ENCODE measurements at places on chromosomes 2 and 18.

- no peak for DNase-seq
Measured at GRCh38 chr2:127706215-127706990, 5.1 kb downstream of the SFT2D3 start.

DNA sequence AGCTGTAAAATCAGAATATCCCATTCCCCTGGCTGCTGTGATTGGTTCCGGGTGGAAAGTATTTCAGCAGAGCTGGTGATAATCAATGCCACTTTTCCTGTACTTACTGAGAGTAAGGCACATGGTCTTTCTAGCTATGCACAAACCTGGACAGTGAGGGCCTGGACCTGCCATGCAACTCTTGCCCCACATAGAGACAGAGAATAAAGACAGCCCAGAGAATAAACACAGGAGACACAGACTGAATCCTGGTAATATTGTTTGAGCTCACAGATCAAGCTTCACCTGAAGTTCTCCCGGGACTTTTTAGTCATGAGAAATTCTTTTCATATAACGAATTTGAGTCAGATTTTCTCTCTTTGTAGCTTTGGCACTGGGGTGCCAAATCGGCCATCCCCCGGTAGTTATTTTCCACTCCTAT, 81.9 kb downstream of the ACAA2 start:
- DNase-seq, result no peak

DNA sequence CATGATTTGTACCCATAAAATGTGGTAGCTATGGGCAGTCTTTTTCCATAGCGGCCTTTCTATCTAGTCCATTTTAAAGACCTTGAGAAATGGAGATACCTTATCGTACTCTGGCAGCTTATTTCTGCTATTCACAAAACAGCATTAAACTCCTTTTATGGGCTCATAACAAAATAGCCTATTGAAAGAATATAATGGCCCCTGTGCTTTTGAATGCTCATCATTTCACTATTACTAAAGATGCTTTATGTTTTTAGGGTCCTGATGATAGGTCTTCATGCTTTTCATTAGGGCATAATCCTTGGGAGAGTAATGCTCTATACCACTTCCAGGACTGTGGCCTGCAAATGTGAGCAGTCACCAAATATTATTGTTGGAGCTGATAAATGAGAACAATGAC, 7.3 kb upstream of the TMEM178A start:
- DNase-seq, result no peak

DNA sequence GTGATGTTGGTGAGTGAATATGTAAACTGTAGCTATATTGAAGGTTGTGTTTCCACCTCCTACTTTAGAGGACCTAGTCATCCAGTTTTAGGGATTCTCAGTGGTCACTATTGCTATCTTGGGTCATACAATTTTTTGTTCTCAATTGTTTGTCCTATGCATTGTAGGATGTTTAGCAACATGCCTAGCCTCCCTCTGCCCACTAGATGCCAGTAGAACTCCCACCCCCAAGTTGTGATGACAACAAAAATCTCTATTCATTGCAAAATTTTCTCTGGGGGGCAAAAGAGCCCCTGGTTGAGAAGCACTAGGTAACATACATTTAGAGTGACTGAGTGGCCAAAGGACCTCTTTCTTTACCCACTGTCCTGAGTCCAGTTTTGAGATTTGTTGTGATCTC, 87.3 kb downstream of the LRRTM4 start:
- DNase-seq, result no peak

DNA sequence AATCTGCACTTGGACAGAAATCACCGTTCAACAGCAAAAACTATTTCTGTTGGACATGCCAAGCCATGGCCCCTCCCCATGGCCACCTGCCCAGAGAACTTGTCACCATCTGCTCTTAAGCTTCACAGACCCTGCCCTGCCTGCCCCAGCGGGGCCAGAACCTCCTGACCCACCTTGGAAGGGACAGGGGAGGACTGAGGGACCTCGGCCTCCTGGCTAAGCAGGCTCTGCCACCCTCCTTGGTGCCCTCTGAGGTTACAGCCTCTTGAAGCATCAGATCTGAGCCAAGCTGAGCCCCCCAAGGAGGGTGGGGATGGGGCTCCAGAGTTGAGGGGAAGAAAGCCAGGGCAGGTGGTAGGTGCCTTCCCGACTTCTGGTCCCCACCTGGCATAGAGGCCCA, 6.5 kb downstream of the TEX261 start:
- DNase-seq, result no peak

- no peak for DNase-seq
Measured at GRCh38 chr2:230400454-230400853, 15.5 kb upstream of the SP100 start.

DNA sequence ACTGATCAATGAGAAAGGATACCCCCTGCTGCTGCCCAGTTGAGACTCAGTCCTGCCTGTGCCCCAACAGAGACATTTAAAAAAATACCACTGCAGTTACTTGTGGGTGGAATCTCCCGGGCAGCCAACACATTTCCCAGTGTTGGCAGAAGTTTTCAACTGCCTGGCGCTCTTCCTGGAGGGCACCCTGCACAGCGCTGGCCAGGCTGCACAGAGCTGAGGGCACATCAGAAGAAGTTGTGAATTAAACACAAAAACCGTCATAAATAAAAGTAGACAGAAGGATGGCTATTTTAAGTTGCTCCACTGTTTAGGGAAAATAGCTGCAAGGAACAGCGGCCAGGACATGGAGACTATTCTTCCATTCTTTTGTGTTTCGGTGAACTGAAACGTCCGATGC, 110.2 kb upstream of the THOC1 start:
- DNase-seq, result no peak

DNA sequence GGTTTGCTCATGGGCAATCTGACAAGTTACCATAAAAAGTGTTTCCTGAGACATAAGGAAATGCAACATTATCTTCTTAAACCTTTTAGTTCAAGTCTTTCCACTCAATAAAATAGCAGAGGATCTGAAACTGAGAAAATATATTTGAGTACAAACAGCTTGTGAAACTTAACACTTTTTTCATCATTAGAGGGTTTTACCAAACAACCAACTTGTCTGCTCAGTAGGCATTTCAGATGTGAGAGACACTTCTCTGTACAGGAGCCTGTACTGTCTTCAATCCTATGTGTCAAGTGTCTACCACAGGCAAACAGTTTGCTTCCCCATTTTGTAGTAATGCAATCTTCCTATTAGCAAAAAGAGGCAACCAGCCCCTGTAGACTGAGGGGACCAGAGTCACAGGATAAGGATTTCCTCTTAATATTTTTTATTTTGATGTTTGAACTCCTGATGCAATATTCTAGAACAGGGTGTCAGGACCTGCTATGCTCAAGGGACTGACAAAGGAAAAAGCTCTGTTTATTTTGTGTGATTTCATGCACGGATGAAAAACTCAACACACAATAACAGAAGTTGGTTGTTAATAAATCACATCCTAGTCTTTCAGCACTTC, 159.1 kb upstream of the LHCGR start:
- DNase-seq, result no peak

DNA sequence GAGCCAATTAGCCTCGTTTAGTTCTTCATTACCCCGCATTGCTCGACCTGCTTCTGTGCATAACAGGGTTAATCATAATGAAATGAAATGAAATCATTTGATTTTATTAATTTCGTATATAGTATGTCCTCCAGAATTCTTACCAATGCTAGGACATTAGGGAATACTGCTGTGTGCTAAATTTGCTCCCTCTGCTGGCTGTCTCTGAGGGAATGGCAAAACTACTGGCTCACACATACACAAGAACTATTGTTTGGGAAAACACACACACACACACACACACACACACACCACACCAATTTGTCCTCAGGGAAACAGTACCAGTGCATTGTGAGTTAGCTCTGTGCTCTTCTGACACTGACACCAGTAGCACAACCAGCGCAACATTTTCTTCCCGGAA, 273.3 kb upstream of the TCF4 start:
- DNase-seq, result no peak

- DNase-seq, result no peak
Measured at GRCh38 chr2:45804987-45805755, 153.7 kb downstream of the PRKCE start.

DNA sequence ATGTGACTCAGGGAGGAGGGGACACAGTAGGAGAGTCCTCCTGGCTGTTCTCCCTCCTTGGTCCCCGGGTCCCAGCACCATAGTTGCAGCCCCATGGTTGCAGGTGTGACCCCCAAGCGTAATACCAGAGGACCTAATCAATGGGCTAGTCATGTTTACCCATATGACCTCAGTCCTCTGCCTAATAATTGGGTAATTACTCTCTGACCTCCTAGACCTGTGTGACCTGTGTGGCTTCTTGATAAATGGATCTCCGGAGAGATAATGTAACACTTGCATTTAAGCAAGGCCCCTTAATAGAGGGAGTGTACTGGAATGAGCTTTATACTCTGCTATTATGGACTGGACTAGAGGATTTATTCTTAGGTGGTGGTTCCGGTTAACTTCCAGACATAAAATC, 32.2 kb upstream of the GMCL1 start:
- DNase-seq, result no peak

DNA sequence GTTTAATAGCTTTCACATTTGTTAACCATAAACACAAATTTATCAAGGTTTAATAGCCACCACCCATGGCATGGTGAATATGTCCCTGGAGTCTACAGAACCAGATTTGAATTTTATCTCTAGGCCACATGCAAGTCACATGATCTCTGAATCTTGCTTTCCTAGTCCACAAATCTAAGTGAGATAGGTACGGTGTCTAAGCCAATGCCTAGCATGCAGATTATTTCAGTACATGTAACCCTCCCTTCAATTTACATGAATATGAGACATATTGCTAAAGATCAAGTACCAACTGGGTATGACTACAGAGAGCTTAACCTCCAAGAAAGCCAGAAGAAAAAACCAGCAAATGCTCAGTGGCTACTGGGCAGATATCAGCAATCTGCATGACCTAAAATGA, 10.0 kb downstream of the ZNF24 start:
- DNase-seq, result no peak

DNA sequence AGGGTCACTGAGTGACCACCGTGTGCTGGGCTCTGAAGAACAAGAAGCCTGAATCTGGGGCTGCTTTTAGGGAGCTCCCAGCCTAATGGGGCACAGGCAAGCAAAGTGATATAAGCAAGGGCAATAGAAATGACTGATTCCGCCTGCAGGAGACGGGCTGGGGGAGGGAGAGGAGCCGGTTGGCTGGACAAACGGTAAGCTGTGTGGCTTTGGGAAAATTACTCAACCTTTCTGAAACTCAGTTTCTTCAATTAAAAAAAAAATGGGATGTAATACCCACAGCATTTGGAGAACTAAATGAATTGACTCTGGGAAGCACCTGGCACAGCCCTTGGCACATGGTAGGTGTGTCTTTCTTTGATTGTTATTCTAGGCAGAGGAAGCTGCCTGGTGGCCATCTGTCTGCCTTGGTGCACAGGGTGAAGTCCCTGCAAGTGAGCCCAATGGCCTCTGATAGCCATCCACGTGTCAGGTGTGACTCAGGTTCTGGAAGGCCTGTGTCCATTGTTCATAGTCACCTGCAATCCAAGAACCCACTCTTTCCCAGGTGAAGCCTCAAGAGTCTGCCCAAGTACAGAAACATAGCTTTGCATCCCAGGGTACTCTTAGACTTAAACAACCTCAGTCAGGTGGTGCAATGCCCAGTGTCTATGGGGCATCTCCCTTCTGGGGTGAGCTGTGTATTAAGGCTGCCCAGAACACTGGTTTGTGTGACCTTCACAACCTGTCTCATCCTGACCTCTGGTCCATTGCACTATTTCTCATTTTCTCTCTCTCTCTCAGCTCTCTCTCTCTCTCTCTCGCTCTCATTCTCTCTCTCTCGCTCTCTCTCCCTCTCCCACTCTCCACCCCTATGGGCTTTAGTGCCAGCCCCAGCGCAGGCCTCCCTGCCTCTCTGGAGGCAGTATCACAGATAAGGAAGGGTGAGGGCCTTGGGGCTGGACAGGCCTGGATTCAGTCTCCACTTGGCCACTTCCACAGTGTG, 30.0 kb upstream of the NTSR2 start:
- DNase-seq, result no peak

- no peak for DNase-seq
Measured at GRCh38 chr2:8627692-8628085, 54.2 kb upstream of the ID2 start.

DNA sequence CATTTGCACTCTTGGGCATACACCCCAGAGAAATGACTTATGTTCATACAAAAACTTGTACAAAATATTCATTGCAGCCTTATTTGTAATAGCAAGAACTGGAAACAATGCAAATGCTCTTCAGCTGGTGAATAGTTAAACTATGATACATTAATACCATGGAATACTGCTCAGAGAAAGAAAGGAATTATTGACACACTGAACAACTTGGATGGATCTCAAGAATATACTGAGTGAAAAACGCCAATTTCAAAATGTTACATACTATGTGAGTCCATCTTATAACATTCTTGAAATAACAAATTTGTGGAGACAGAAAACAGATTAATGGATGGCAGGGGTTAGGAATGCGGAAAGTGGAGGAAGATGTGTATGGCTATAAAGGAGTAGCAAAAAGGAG, 17.2 kb downstream of the LNPK start:
- no peak for DNase-seq

DNA sequence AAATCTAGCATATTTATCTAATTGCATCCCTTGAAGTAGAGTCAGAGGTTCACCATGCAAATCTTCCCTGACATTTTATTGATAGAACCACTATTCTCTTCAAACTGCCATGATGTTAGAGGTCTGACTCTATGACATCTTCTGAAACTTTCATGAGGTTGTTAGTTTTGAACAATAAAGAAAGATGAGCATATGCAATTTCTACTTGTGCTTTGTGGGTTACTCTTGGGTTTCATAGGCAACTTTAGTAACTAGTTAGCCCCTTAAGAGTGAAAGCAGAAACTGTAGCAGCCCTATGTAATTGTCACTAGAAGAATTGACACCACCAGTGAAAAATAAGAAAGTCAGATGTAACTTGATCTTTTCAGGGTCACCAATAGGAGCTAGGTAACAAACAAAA, 53.1 kb upstream of the ZEB2 start:
- no peak for DNase-seq

DNA sequence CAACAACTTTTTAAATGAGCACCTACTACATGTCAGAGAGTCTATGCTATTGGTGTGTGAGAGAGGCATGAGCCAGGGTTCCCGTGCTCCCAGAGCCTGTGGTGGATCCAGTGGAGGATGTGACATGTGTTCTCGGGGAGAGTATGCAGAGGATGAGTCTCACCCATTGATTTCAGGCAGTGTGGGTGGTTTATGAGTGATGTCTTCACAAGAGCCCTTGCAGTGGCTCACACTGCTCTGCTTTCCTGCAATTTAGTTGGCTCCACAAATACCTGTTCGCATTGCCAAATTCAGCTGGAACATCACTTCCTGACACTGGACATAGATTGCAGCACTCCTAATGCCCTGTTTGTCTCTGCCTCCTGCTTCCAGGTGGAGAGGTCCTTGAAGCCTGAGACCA, 243.6 kb upstream of the CXCR4 start:
- DNase-seq, result no peak
